ENCODE measurements at places on chromosomes 6 and 20.

- peak; percentile 45 for DNase-seq
These were observed 61.4 kb downstream of the DNAH8 start for GRCh38 chr6:38776515-38776914.

GRCh38 chr6:43171707-43172103 lies 636 bp downstream of the SRF start:
- no peak for DNase-seq

DNA sequence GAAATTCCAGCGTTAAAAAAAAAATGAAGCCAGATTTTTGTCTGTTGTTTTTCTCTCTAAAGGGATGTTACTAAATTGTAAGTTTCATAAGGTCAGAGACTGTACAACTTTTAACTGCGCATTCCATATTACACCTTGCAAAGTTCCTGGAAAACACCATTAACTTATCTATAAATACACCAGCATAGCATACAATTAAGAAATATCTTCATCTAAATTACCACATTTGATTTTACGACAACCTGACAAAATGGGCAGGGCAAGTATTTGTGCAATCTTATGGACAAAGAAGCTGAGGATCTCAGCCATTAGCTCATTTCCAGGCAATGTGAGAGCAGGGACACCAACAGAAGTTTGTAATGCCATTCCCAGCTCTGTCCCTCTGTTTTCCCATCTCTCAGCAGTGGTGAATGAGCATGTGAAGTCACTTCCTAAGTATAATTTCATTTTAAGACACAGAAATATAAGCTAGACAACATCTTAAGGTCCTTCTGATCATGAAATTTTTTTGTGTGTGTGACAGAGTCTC lies 12.9 kb upstream of the GCM1 start:
- DNase-seq, result no peak

DNA sequence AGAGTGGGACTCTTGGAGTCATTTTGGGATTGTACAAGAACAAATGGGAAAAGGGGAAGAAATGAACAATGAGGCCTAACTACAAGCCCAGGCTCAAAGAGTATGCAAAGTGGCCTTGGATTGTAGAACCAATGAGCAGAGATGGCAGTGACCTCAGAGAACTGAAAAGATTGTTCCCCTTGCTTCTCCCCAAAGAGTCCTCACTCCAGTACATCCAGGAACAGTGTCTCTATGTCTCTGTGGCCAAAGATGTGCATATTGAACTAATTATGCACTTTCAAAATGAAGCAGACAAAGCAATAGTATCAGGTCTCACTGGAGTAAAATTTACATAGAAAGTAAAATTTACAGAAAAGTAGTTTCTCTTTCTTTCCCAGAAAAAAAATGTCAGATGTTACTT lies 81.0 kb downstream of the SMLR1 start:
- DNase-seq, result no peak

GRCh38 chr20:46040902-46041535 lies 12.0 kb downstream of the SLC12A5 start:
- peak; percentile 45 for DNase-seq

- no peak for DNase-seq
These were observed 62.6 kb upstream of the MAP7 start for GRCh38 chr6:136612666-136613389.

- no peak for DNase-seq
These were observed 48.9 kb downstream of the VTA1 start for GRCh38 chr6:142195862-142196541.

GRCh38 chr6:134589512-134589911 lies 271.6 kb upstream of the SGK1 start:
- DNase-seq, result no peak

GRCh38 chr6:85472744-85473143 lies 22.9 kb downstream of the NT5E start:
- DNase-seq, result no peak

GRCh38 chr6:145071836-145072235 lies 663.5 kb downstream of the EPM2A start:
- no peak for DNase-seq

DNA sequence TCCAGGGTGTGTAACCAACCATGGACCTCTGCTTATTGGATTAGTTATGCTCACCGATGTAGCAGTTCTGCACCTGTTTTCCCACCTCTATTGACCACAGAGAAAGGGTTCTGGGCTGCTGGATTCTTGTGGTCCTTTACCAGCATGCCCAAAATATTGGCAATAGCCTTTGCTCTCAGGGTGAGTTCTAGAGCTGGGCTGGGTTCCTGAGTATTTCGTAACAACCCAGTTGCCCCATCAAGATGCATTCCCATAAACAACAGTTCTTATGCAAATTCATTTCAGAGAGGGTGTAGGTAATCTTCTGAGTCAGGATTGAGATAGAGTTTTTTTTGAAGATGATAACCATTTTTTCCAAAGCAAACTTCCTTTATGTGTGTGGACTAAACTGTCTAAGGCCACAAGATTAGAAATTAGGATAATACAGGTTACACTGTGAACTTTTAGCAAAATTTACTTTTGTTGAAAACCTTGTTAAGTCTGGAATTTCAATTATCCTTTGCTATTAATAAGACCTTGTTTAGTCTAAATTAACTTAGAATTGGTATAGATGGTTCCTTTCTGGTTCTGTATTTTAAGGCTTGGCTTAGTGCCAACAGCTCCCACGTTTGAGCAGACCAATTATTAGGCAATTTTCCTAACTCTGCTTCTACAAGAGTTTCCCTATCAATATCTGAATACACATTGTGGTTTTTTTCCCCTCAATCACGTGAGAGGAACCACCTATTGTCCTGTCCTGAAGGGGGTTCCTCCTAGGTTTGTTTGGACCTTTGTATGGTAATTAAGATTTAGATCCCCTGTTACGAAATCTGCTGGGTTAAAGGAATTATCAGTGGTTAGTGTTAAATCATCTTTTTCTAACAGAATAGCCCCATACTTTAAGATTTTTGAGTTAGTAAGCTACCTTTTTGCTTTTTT lies 46.1 kb downstream of the TBX18 start:
- DNase-seq, result no peak

DNA sequence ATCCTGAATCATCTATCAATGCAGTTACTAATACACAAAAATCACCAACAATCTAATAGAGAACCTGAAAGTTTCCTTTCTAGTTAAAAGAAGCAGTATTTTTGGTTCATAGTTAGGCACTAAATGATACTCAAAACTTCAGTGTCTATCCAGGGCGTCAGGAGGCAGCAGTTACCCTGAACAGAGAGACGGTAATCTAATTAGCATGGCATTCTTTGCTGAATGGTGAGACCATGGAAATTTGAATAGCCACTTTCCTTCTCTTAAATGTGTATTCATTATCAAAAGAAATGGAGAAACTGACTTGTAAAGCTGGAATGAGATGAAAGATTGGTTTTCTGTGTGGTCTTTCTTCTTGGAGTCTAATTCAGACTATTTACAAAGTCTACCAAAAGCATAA lies 146.6 kb upstream of the BMP5 start:
- no peak for DNase-seq

GRCh38 chr6:6091608-6092002 lies 84.9 kb upstream of the NRN1 start:
- DNase-seq, result no peak

- no peak for DNase-seq
These were observed 4.2 kb upstream of the PARD6B start for GRCh38 chr20:50726955-50727791.

GRCh38 chr6:31157513-31158139 lies at the start of gene CCHCR1:
Gene CCHCR1, minus strand, starts transcription at chr6:31157802. Its CDS starts 202 bp downstream, at chr6:31157600.
- no peak for DNase-seq

- no peak for DNase-seq
These were observed 32.6 kb upstream of the TULP4 start for GRCh38 chr6:158279615-158280014.

GRCh38 chr20:20435453-20435852 lies 67.5 kb downstream of the INSM1 start:
- DNase-seq, result no peak

DNA sequence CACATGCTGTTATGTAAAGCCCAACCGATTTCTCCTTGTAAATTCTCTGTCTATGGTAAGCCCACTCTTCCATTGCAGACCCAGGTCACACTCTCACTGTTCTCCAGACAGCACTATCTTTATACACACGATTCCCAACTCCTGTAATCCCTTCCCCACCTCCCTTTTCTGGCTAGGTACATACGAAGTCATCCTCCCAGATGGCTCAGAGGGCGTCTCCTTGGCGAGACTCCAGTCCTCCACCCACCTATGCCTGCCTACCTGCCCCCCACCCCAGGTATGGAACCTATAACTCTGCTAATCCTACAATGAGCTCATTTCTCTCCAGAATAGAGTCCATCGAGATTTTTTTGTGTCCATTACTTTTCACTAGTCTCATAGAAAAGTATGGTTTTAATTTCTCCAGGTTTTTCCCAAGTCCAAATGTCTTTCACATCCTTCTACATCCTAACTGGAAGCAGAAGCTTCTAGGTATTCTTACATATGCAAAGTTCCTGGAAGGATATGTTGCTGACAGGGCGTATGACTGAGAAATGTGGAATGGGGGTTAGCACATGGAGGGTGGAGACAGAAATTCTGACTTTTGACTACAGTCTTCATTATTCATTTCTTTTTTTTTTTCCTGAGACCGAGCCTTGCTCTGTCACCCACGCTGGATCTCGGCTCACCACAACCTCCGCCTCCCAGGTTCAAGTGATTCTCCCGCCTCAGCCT lies 22.8 kb downstream of the SCML4 start:
- no peak for DNase-seq

- no peak for DNase-seq
These were observed 167.1 kb downstream of the KIF6 start for GRCh38 chr6:39558079-39558478.
